ENCODE measurements at places on chromosomes 16 and 17. TPM values are rescaled to one million over a fixed set of nuclear protein-coding genes. Genes with fewer than 3 reads are reported as not detected.

Gene NOXO1
- total RNA-seq, result 0.47 TPM

Gene KRTAP9-2
- total RNA-seq, result not detected

Gene TMC5
- 1.1 TPM for total RNA-seq

Gene TM4SF5
- total RNA-seq, result 0.53 TPM

Gene CCDC200
- total RNA-seq, result not detected

Gene ESRP2
- 16.1 TPM for total RNA-seq

Gene GH2
- not detected for total RNA-seq

Gene TMEM235
- not detected for total RNA-seq

Gene IQCK
- 34.2 TPM for total RNA-seq

Gene TEX14
- 0.29 TPM for total RNA-seq

Gene INCA1
- total RNA-seq, result 0.58 TPM

Gene TMEM98
- 133 TPM for total RNA-seq

Gene CCDC144A
- 0.29 TPM for total RNA-seq

Gene MT4
- not detected for total RNA-seq

Gene ACSM2B
- 77.8 TPM for total RNA-seq

Gene PABPN1L
- not detected for total RNA-seq

Gene LIMD2
- 28.1 TPM for total RNA-seq

Gene ANKRD40CL
- total RNA-seq, result not detected

Gene TNP2
- not detected for total RNA-seq

Gene ATP2C2
- total RNA-seq, result 2.2 TPM

Gene KRTAP2-1
- total RNA-seq, result not detected

Gene MYCBPAP
- 2.9 TPM for total RNA-seq
